Activated effector memory CD4-positive, alpha-beta T cell treated with Interleukin-2 at 50 U/mL for 16 hours (primary cell): ENCODE measurements at places on chromosomes 6 and 20.

- DNase-seq: no peak
Observed at GRCh38 chr6:105137388-105137787, 42.4 kb downstream of the POPDC3 start.

- DNase-seq: no peak
Observed at GRCh38 chr6:159609652-159610178, 83.3 kb downstream of the SOD2 start.

- no peak for DNase-seq
Observed at GRCh38 chr6:4848382-4849068, 72.3 kb downstream of the CDYL start.

GRCh38 chr6:40754461-40755045 lies 167.4 kb upstream of the LRFN2 start:
- DNase-seq: no peak

- no peak for DNase-seq
Observed at GRCh38 chr6:100809346-100809745, 71.8 kb downstream of the ASCC3 start.

DNA sequence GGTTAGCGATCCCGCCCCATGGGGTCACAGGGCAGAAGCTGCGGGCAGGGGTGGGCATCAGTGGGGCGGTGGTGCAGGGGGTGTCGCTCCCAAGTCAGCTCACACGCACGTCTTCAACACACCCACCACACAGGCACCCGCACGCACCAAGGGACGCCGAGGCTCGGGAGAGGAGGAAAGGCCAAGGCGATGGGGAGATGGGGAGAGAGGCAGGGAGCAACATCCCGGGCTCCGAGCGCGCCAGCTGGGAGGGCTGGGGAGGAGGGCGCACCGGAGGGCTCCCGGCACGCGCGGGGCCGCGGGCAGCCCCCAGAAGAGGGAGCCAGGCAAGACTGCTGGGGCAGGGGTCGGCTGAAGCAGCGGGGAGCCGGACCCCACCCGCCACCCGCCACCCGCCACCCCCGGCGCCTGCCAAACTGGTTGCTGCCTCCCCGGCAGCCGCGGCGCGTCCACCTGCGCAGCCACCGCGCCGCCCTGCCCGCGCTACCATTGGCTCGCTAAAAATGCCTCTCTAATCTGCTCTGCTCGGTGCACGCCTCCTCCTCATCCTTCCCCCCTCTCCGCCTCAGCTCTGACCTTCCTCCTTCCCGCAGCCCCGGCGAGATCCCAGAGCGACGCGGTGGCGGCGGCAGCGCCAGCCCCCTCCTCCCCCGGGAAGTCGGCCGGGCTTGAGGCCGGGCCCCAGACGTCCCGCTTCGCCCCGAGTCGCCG lies at the start of gene PACSIN1:
TSS of gene PACSIN1 (plus strand) at position 546 of the 711 bp plus-strand sequence. CDS start 60,230 bp downstream, outside the sequence.
- no peak for DNase-seq

DNA sequence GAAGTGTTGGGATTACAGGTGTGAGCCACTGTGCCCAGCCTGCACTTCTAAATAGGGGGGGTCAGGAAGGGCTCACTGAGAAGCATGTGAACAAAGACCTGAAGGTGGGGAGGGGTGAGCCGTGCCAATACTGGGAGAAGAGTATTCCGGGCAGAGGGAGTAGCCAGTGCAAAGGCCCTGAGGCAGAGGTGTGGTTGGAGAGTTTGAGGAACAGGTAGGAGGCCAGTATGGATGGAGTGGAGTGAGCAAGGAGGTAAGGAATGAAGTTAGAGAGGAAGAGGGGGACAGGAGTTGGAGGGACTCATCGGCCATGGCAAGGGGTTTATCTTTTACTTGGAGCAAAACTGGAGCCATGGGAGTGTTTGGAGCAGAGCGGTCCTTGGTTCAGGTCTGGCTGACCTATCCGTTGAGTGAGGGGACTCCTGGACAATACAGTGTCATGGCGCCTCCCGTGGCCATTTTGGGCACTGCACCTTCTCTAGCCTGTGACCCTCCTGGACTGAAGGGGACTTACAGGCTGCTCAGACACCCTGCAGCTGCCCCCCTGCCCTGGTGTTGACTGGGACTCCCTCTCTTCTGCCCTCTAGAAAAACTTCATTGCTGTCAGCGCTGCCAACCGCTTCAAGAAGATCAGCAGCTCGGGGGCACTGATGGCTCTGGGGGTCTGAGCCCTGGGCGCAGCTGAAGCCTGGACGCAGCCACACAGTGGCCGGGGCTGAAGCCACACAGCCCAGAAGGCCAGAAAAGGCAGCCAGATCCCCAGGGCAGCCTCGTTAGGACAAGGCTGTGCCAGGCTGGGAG lies 12.1 kb downstream of the FOXS1 start:
- DNase-seq: peak; percentile 36

GRCh38 chr6:16286151-16286522 lies 47.8 kb downstream of the GMPR start:
- peak; percentile 5 for DNase-seq

DNA sequence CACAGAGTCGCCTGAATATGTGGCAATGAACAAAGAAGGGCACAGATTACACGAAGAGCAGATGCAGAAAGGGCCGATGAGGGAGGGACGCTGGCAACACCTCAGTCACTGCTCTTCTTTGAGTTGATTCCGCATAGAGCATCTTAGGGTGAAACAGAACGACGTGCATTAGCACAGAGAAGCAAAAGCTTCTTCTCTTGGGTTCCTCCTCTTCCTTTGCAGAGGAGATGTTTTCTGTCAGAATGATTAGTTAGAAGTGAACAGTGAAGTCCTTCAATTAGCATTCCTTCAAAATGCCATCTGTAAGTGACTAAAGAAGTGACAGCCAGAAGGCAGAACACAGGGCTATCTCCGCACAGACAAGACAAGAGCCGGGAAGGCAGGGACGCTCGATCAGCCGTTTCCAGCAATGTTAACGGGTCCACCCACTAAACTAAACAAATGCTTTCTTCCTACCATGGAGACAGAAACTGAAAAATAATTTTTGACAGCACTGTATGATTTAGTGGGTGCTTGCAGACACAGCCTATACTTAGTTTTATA lies 219.8 kb upstream of the AGPAT4 start:
- no peak for DNase-seq

- no peak for DNase-seq
Observed at GRCh38 chr20:18048176-18048575, 9.5 kb downstream of the OVOL2 start.
